HT1080 (cell line): ENCODE measurements at places on chromosomes 4 and X. TPM values are rescaled to one million over a fixed set of nuclear protein-coding genes. Genes with fewer than 3 reads are reported as not detected.
A peak's percentile ranks its signal among the peaks of the same experiment; 100 is the strongest.

- DNase-seq, result peak; percentile 83
These were observed 9.4 kb upstream of the CDS1 start for GRCh38 chr4:84573385-84574068.

The SOWAHB gene
- total RNA-seq, result 0.03 TPM in 1 of 2 replicates, not detected in the other

GRCh38 chr4:87213421-87214075, 6.9 kb downstream of the KLHL8 start:
- DNase-seq, result no peak

The BEND2 gene
- total RNA-seq, result not detected in 2 replicates

DNA sequence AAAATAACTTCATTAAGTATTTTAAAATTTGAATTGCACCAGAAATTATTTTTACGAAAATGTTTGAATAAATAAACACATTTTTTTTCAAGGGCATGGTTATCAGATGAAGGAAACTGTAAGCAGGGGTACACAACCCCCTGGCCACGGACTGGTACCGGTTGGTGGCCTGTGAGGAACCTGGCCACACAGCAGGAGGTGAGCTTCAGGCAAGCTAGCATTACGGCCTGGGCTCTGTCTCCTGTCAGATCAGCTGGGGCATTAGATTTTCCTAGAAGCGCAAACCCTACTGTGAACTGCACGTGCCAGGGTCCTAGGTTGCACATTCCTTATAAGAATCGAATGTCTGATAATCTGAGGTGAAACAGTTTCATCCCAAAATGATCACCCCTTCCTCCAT, 1499.7 kb upstream of the AGA start:
- DNase-seq, result no peak

DNA sequence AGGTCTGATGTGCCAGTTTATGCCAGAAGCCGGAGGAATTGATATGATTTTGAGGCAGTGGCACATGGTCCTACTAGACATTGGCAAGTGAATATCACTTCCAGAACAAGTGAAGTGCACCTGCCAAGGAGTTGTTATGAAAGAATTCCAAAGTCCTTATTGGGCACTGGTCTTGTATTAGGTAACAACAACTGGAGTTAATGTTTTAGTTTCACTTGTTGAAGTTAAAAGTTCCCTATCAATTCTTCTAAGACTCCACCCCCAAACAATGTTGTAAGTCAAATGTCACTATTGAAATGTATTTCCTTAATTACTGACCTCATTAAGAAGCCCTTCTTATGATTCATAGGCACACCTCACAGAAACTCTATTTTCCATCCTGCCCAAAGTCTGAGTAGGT, 3.1 kb downstream of the TET2 start:
- DNase-seq, result no peak

The CYLC1 gene
- not detected in 2 replicates for total RNA-seq

- no peak for DNase-seq
These were observed at the start of gene PCYT1B for GRCh38 chrX:24647257-24648058. TSS of gene PCYT1B (minus strand) at chrX:24647347. CDS start at chrX:24647105, 242 bp downstream.

DNA sequence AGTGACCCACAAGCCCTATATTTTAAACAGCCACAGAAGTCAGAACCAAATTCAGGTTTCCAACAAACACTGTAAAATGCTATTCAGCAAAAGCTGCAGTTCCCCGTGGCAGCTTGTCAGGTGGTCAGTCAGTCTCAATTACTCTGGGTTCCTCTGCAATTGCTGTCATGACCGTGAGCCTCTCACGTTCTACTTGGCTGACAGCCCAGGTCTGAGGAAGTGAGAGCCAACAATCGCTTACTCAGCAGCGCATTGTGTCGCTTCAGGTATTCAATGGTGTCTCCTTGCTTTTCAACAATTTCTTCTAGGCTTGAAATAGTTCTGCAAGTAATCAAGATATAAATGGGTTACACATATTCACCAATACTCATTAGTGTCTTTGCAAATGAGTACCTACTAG, 25.8 kb downstream of the TRIM75 start:
- DNase-seq, result peak; percentile 11

The NPY2R gene
- not detected in 2 replicates for total RNA-seq

- no peak for DNase-seq
These were observed 3.2 kb downstream of the HMX1 start for GRCh38 chr4:8868321-8869001.
